NCI-H2081 treated with DMSO at 0.1 percent for 48 hours (cell line): ENCODE measurements at places on chromosomes 2 and 18.

DNA sequence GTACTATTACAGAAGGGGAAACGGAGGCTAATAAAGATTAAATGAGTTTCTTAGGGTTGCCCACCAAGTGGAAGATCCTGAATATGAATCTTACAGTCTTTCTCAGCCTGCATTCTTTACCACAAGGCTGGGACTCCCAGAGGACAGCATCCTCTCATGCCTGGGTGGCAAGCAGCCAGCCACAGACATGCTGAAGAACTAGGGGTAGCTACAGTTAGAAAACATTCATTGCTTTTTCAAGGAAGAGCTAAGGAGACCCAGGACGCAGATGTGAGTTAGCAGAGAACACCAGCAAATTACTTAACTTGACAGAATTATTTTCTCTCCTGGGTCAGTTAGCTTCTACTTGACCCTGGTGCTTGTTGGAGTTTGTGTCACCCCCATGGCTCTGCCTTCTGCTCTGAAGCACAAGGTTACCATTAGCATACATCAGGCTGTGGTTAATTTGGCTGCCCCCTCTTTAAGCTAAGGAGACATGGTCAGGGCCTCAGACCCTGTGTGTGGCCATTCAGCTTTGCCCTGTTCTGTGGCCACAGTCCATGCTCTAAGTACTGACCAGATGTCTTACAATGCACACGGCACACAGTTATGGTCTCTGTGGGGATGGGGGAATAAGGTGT lies 132.3 kb upstream of the TNP1 start:
- DNase-seq, result no peak

DNA sequence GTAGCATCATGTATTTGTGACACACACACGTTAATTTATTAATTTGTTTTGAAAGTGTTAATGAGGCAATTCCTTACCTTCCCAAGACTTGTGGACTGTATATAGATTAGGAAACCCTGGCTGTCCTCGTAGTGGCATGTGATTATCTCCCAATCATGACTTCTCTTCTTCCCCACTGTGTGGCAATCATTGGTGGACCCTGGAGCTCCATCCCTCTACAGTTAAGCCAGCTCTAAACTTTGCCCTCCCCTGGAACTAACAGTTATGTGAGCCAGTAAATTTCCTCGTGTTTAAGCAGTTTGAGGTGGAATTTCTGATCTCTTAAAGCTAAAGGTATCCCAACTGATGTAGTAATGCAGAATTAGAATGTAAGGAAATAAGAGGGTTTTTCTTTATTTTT lies 22.0 kb downstream of the GALNT1 start:
- no peak for DNase-seq

DNA sequence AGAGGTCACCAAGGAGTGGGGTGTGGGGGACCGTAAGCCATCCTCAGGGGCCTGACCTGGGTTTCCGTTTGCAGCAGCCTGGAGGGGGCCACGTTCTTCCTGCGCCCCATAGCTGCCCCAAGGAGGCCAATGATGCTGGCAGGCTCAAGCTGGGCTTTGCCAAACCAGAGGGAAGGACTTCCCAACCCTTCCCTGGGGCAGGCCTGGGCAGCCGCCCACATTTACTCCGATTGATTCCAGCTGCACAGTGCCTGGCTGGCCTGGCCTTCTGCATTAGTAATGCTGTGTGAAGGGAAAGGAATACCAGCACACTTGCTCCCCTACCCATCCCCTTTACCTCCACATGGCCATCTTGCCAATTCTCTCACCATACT lies 360.6 kb upstream of the SLC14A2 start:
- no peak for DNase-seq

DNA sequence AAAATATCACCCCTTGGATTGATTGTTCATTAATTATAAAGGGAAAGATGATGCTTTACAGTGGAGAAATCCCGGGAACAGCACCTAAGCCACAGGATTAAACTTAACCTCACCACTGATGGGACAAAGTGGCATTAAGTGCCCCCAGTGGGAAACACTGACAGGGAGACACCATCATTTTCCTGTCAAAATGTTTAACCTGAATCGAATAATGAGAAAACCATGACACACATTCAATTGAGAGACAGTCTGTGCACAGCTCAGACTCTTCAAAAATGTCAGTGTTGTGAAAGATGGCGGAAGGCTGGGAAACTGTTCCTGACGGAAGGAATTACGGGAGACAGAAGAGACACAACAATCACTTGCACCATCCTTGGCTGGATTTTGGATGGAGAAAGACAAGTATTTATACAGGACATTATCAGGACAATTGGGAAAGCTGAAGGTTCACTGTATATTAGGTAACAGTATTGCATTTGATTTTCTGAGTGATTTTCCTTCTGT lies 111.8 kb upstream of the ASB18 start:
- no peak for DNase-seq

GRCh38 chr2:184734338-184734737 lies 136.0 kb downstream of the ZNF804A start:
- no peak for DNase-seq

DNA sequence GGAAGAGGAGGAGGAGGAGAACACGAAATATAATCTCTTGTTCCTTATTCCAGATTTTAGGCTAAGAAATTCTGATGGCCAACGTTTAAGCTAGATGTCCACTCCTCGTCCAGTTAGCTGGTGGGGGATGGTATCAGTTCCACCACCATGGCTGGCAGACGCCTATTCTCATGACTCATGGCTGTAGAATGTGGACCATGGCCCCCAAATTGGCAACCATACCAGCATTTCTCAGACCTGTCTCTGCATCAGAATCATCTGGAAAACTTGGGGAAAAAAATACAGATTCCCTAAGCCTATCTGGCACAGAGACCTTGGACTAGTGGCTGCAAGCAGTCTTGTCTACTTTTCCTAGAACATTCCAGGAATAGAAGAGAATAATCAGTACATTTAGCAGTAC lies 267.7 kb upstream of the SIX2 start:
- DNase-seq, result no peak

DNA sequence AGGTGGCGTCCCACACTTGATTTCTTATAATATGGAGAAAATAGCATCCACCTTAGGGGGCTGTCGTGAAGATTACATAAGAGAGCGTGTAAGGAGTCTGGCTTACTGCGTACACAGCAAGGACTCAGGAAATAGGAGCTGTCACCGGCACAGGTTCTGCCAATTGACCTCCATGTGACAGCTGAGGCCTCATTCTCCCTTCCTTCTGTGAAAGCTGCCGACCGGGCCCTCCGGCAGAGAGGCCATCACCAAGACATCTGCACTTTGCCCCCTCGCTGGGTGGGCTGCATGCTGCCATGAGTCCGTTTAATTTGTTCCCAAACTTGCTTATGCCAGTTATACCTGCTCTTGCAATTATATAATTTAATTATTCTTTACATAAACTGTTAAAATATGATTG lies 27.7 kb downstream of the HS1BP3 start:
- DNase-seq, result no peak

GRCh38 chr2:147860009-147860408 lies 15.2 kb downstream of the ACVR2A start:
- DNase-seq, result no peak

DNA sequence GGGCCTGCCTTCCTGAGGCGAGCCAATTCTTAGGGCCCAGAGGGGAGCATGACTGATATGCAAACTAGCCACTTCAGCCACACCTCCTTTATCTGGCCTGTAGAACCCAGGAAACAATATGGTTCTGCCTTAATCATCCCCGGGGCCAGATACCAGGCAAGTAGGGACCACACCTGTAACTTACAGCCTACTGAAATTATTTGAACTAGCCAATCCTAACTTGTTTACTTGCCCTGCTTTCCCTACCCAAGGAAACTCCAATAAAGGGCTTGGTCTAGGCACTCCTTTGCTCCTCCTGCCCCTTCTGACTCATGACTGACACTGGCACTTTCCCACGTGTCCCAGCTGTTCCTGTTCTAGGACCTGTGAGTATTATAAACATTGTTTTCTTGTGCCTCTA lies 57.6 kb downstream of the MYOM1 start:
- DNase-seq, result no peak

DNA sequence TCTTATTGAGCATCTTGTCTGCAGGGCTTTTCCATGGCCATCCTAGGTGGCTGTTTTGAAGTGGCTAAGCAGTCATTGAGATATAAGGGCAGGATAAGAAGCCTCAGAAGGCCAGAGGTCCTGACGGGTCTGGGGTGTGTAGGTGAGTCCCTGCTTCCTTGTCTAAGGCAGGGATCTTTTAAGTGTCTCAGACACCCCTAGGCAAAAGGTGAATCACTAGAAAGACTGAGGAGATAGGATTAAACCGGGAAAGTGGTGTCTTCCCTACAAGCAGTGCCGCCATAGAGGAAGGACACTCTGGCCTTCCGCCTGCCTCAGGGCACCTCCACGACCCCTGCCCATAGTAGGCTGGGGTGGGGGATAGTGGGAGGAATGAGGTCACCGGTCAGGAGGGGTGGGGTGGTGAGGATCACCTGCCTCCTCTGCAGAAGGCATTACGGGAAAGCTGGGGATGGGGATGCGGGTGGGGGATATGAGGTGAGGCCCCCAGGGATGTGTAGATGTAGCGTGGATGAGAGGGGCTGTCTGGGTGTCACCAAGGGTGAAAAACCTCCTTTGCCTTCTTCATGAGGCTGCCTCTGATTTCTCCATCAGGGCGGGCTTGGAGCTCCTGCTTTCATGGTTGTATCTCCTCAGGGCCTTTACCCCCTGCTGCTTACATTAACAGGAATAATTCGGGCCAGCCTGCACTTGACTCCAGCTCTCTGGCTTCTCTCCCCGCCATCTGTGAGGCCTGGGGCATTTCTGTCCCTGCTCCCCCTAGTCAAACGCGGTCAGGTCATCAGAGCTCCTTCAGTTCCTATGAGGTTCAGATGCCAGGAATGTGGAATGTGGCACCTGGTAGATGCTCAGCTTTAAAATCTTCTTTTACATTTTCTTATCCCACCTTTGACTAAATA lies 244.0 kb downstream of the DYSF start:
- DNase-seq, result no peak

DNA sequence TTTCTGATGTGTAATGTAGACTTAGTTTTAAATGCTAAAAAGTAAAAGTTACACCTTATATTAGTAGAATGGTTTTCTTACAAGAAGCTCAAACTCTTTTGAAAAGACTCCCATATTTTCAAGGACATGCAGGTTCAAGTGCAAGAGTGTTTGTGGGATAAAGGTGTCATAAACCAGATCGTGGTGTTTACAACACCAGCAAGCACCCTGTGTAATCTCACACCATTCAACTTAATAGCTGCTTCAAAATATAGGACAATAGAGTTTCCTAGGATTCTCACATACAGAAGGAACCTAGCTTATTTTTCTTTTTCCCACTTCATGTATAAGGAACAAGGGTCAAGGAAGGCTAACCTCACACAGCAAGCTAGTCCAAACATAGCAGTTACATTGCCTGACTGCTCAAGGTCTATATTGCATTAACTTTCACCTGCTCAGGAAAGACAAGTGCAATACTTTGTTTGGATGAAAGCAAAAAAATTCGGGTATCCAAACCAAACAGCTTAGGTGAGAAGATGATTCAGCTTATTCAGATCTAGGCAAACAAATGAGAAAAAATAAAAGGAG lies 172.3 kb downstream of the IKZF2 start:
- DNase-seq, result no peak

GRCh38 chr18:62928326-62928725 lies 213.0 kb downstream of the PHLPP1 start:
- no peak for DNase-seq

DNA sequence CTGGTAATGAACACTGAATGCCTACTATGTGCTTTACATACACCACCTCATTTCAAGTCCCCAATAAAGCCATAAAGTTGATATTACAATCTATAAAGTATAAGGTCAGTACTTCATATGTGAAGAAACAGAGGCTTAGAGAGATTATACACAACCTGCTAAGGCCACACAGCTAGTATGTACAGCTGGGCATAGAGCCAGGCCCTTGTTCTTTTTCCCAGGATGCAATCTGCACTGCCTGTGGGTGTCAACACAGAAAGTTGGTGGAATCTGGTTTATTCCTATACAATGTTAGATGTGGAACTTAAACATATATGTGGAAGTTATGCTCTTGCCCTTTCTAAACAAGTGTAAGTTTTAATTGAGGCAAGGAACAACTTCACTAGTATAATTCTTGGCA lies 32.8 kb downstream of the INSIG2 start:
- no peak for DNase-seq

- no peak for DNase-seq
These were observed 54.2 kb downstream of the LTBP1 start for GRCh38 chr2:33000986-33001385.

GRCh38 chr2:239460780-239461179 lies 60.0 kb upstream of the HDAC4 start:
- DNase-seq, result no peak

- DNase-seq, result no peak
These were observed 28.7 kb downstream of the ELP2 start for GRCh38 chr18:36158266-36158867.
